Activated T-helper 17 cell treated with anti-CD3 and anti-CD28 coated beads, Interleukin-2, amount 50 U/mL, for 72 hours (primary cell): ENCODE measurements at places on chromosomes 1 and 21. TPM values are rescaled to one million over a fixed set of nuclear protein-coding genes. Genes with fewer than 3 reads are reported as not detected.

DNA sequence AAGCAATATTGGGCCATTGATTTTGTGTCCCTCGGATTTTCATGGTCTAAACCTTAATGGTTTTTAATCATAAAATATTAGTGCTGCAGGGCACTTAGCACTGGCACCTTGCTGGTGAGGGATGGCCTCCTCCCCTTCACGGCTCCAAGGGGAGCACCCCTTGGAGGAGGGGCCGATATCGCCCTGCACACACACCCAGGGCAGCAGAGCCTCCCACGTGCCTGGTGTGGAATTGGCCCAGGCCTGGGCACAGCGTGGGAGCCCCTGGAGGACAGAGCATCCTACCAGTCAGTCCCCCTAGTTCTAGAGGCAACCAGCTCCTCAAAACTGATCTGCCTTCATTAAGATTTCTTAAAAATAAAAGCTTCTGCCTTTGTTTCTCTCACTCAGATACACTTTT lies 90.7 kb upstream of the CSF3R start:
- no peak for ATAC-seq

PKN2 gene
- total RNA-seq: 23.7 TPM

SLC6A17 gene
- not detected for total RNA-seq

DNA sequence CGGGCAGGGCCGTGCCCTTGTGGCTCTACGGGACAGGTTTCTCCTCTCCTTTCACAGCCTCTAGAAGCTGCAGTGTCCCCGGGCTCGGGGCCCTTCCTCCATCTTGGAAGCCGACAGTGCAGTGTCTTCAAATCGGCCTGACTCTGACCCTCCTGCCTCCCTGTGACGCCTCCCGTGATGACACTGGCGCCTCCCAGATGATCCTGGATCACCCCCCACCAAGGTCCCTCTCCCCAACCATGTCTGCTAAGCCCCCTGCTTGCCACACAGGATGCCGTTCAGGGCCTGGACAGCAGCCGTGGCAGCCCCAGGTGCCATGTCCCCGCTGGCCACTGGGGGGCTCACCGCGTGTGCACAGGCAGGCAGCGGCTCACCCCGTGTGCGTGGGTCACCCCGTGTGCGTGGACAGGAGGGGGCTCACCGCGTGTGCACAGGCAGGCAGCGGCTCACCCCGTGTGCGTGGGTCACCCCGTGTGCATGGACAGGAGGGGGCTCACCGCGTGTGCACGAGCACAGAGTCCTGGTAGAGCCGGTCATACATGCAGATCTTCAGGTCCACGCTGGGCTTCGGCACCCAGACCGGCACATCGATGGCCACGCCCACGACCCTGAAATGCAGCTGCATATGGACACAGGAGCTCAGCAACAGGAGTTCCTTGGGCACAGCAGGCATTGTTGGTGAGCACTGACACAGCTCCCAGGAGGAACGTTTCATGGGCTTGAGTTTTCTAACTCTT lies 24.9 kb upstream of the TMEM52 start:
- ATAC-seq: peak; percentile 89

DNA sequence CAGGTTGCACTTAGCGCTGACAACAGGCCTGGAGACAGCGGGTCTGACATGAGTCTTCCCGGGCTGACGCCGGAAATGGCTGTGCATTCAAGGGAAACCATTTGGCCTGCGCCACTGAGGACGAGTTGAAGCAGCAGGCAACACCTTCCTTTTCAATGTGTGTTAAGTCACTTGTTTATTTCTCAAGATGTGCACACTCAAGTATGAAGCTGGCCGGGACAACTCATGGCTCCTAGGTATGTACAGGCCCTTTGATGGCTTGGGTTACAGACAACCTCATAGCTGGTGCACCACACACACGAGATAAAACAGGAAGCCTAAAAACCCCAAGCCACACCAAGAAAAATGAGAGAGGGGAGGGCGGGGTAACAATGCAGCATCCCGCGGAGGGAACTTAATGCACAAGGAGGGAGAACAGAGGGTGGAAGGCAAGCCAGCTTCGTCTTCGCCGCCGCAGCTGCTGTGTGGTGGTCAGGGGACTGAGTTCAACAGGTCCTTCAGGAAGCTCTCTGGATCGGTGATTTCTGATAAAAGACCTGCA lies 118.0 kb upstream of the IFFO2 start:
- peak; percentile 88 for ATAC-seq

NGF gene
- not detected for total RNA-seq

DNA sequence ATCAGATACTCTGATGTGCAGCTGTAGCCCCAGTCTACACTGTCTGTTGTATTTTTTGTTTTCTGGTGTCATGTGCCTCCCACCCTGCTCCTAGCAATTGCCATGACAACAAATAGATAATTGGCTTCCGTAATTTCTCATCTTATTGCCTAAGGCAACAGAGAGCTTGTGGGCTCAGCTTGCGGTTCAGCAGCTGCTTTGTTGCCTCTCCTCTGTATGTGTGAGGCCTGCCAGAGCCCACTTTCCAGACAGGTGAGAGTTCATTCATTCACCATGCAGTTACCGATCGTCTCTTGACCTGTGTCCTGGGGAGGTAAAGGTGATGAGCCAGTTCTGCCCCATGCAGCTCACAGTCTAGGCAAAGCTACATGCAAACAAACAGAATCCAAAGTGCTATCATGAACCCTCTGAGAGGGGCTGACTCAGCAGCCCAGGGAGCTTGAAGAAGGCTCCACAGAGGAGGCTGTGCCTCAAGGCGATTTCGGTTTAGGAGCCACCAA lies 11.9 kb downstream of the LGALS8 start:
- ATAC-seq: no peak
